ENCODE measurements at places on chromosomes 1 and 21.
A peak's percentile ranks its signal among the peaks of the same experiment; 100 is the strongest.

DNA sequence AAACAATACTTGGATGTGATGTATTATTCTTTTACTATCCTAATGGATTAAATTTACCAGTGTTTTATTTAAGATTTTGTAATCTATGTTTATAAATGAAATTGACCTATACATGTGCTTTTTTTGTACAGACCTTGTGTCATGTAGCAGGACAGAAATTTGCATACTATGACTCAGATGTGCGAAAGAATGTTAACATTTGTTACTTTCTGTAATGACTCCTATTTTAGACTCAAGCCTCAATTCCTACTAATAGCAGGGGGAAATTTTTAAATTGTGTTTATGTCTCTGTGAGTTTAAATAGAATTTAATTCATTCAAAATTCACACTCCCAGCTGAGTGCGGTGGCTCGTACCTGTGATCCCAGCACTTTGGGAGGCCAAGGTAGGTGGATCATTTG, 21.8 kb upstream of the RIMKLA start:
- DNase-seq = no peak

DNA sequence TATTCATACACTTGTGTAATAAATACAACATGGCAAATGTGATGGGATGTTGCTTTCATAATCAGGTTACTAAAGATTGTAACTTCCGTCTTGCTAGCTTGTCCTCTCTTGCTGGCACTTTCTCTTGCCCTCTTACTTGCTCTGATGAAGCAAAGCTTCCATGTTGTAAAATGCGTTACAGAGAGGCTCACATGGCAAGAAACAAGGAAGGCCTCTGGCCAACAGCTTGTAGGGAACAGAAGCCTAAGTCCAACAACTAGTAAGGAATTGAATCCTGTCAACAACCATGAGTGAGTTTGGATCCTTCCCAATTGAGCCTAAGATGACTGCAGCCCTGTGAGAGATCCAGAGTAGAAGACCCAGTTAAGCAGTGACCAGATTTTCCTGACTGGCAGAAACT, 15.4 kb downstream of the TMED5 start:
- DNase-seq = no peak

DNA sequence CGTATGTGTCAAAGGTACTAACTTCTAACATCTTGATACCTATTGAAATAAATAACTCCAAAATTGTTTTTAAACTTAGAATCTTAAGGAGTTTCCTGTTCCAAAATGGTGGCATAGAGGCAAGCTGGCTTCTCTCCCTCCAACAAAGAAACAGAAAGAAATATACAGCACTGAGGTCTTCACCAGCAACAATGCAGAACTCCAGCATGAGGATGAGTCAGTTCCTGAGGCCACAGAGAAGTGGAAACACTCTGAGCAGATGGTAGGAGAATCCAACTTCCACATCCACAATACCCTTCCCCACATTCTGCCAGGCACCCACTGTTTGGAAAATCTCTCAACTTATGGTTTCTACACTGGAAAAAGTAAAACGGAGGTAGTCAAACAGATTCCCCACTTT, 12.2 kb upstream of the PPIH start:
- DNase-seq = no peak

- no peak for DNase-seq
Observed at GRCh38 chr1:14108356-14109275, 408.6 kb downstream of the PRDM2 start.

- DNase-seq = no peak
Observed at GRCh38 chr1:59901770-59902388, 24.7 kb downstream of the CYP2J2 start.

GRCh38 chr1:234699795-234700665, 90.1 kb upstream of the IRF2BP2 start:
- DNase-seq = peak; percentile 42

DNA sequence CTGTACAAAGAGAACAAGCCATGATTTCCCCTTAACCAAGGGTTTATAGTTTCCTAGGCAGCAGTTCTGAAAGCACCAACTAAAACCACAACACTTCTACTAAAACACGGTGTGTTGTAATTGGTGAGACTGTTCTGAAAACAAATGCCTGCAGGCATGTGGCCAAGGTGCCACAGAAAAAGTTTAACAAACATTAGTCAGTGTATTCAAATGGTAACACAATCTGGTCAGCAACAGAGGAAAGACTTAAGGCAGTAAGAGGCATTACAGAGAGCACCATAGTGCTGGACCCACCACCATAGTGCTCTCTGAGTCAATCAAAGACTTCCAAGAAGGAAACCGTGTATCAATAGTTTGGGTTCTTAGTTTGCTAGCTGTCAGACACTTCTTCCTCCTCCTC, 16.7 kb downstream of the SNIP1 start:
- DNase-seq = no peak

DNA sequence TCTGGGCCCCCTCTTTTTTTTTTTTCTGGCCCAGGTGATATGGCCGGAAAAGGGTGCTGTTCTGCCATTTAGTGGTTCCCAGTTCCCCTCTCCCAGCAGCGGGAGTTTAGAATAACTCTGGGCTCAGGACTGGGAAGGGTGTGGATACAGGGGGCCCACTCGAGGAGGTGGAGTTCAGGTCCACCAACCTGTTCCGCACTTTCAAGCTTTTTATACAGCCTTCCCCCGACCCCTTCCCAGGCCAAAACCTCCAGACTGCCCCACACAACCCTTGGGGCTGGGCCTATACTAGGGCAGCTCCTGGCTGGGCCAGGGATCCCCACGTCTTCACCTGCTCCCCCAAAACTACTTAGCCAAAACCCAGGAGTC, 402 bp downstream of the PLEKHG5 start:
- DNase-seq = no peak

DNA sequence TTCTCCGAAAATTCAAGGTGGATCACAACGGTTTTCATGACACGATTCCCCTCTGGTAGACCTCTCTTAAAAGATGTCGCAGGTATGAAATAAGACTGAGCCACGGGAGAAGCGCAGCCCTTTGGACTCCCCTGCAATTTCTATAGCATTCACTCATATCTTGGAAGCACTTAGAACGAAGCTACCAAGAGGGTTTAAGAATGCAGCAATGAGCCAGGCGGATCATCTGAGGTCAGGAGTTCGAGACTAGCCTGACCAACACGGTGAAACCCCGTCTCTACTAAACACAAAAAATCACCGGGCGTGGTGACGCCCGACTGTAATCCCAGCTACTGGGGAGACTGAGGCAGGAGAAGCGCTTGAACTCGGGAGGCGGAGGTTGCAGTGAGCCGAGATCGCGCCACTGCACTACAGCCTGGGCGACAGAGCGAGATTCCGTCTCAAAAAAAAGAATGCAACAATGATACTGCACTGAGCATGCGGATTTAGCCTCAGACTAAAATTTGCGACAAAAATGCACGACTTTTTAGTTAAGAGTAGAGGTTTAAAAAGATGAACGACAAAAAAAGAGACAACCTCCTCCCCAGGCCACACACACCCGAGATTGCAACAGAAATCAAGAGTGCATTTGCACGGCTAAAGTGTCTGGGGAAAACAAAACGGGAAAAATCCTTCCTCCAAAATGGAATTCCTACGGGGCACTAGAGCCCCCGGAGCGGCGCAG, 743 bp downstream of the TOMM20 start:
- DNase-seq = no peak

Measured in GM12864 (cell line).